Erythroblast (primary cell): ENCODE measurements at places on chromosomes 12 and 14.
A peak's percentile ranks its signal among the peaks of the same experiment; 100 is the strongest.

DNA sequence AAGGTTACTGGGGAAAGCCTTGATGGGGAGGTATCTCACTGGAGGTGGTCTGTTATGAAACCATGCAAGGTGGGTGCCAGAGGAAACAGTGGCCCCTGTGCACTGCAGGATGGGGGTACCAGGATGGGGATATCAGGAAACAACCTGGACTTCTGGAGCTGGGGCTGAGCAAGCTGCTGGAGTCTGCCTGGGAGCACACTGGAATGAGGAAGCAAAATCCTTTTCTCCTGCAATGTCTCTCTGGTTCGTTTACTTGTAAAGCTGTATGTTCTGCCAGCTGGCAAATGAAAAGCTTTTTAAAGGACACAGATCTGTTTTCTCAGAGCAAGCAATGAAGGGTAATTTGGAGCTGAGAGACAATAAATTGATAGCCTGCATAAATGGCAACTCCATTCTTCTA lies 23.2 kb upstream of the SERPINA1 start:
- no peak for DNase-seq

GRCh38 chr12:56104815-56105608 lies 653 bp downstream of the PA2G4 start:
- DNase-seq = peak; percentile 64

- DNase-seq = no peak
These were observed 33.8 kb downstream of the TOGARAM1 start for GRCh38 chr14:44995770-44996294.

GRCh38 chr14:55747186-55747585 lies 167.2 kb downstream of the KTN1 start:
- no peak for DNase-seq

DNA sequence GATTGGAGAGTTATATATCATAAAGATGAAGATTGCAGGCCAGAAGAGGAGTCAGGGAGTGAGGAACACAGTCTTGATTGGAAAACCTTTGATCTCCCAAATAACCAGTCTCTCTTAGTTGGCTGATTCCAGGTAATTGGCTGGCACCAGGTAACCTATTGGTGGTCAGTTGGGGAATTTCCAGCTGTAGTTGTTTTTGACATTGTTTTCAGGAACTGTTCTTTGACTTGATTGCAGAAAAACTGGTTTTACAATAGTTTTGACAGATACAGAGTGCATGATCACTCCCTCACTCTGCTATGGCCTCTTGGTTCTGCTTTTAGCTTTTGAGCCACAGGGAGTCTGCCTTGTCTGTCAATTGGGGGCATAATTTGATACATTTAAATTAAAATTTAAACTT lies 71.6 kb downstream of the ZNF641 start:
- no peak for DNase-seq

GRCh38 chr14:102200690-102201352 lies 61.1 kb downstream of the WDR20 start:
- no peak for DNase-seq
